ENCODE measurements at places on chromosomes 2 and 18.

DNA sequence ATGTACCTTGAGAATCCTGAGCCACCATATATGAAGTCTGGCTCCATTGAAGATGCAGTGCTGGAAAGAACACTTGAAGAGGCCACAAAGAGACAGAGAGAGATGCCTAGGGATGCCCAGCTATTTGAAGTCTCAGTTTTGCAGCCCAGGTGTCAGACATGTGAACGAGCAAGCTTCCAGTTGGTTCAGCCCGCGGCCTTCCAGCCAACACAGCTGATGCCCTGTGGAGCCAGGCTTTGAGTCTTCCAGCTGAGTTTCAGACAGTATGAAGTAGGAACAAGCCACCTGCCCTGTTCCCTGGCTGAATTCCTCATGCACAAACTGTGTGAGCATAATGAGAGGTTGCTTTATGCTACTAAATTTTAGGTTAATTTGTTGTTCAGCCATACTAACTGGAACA, 108.8 kb downstream of the SPHKAP start:
- DNase-seq: no peak

GRCh38 chr2:19580830-19581229, 222.4 kb upstream of the OSR1 start:
- no peak for DNase-seq

DNA sequence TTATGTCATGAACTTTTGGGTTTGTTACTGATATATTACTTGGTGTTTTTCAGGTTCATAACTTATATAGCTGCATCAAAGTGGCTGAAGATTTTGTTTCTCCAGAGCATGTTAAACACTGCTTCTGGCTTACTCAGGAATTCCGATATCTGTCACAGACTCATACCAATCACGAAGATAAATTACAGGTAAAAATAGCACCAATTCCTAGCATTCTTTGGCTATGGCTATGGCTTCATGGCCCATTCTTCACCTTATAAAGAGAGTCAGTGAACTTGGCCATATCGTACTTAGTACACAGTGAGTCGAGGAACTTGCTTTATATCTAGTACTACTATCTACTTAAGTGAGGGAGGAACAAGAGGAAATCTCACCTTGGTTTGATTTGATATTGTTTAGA, 49.9 kb downstream of the KDM3A start:
- DNase-seq: no peak

GRCh38 chr2:157259386-157259785, 1.9 kb downstream of the GALNT5 start:
- no peak for DNase-seq

DNA sequence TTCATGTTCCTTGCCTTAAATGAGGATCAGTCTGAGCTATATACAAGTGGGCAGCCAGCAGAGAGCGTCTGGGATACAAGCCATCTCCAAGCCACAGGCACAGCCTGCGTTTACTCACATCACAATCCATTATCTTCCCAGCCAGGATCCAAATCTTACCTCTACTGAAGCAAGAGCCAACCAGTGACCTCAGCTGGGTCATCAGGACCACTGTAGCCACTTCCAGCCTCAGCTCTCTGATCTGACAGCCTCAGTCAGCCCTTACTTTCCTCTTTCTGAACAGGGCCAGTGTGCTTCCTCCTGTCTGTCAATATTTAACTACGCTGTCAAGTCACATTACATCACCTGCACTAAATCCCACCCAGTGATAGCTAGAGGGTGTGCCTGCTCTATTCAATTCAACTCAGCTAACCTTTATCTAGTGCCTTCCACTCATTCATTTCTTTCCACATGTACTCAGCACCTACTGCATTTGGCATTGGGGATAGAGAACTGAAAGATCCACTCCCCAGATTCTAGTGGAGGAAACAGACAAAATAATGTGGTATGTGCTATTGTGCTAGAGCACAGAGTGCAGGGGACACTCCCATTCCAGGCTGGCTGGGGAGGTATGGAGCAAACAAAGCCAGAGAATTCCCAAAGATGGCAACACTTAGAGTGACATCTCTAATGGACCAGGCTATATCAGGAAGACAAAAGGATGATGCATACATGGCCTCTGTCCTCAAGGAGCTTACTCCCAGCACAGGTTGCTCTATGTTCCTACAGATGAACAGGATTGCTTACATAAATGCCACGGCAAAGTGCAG, 146.5 kb downstream of the NCKAP5 start:
- no peak for DNase-seq

GRCh38 chr18:336713-337112, 68.9 kb upstream of the THOC1 start:
- no peak for DNase-seq

DNA sequence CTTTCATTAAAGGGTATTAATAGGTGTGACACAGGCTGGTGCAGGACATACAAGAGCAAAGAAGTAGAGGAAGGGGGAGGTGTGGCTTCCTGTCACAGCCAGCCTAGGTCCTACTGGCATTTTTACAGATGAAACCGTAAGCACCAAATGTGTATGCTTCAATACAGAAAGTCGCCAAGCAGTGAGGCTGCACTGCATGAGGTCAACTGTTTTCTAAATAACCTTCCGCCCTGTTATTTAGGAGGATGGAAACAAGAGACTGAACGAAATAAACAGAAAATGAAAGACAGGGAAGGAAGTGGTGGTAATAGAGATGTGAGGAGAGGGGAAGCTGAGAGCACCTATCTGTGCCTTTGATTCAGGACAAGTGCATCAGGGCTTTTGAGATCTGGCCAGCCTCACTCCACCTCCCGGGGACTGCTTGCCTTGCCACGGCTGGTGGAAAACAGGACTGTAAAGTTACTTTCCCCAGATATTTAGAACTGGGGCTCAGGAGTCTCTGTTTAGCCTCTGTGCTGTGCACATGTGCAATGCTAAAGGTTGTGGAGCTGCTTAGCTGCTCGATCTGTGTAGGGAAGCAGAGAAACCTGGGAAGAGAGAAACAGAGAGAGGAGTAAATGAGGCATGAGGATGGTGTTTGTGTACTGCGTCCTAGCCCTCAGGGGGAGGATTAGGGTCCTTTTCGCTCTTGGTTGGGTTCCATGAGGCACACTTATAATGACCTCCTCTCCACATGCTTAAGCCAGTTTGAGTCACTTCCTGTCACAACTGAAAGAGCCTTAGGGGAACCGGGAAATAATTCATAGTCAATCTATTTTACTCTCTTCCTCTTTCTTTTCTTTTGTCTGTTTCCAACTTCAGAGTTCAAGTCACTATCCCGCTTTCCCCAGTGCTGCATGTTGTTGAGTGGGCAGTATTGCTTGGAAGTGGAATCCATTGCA, 62.3 kb upstream of the BOD1L2 start:
- DNase-seq: no peak

- DNase-seq: no peak
These were observed 114.8 kb downstream of the PLB1 start for GRCh38 chr2:28610583-28611201.

- DNase-seq: no peak
These were observed at the start of gene TBR1 for GRCh38 chr2:161415987-161416707. TSS of gene TBR1 (plus strand) at chr2:161416297. CDS start at chr2:161416411, 114 bp downstream.

DNA sequence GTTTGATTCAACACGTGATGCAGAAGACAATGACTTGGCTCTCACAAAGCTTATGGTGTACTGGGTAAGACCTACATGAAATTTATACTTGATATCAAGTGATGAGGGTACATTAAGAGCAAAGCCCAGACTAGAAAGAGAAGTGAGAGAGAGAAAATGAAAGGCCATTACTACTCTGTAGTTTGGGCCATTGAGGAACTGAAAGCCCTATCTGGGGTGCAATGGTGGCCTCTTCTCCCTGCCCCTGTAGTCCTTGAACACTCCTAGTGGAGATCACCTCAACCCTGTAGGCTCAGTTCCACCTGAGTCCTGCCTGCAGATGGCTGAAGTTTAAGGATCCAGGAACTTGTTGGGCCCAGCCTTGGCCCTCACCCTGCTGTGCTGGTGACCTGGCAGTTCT, 569.8 kb upstream of the MEX3C start:
- no peak for DNase-seq

- no peak for DNase-seq
These were observed 145.7 kb upstream of the HDAC4 start for GRCh38 chr2:239546541-239546940.

DNA sequence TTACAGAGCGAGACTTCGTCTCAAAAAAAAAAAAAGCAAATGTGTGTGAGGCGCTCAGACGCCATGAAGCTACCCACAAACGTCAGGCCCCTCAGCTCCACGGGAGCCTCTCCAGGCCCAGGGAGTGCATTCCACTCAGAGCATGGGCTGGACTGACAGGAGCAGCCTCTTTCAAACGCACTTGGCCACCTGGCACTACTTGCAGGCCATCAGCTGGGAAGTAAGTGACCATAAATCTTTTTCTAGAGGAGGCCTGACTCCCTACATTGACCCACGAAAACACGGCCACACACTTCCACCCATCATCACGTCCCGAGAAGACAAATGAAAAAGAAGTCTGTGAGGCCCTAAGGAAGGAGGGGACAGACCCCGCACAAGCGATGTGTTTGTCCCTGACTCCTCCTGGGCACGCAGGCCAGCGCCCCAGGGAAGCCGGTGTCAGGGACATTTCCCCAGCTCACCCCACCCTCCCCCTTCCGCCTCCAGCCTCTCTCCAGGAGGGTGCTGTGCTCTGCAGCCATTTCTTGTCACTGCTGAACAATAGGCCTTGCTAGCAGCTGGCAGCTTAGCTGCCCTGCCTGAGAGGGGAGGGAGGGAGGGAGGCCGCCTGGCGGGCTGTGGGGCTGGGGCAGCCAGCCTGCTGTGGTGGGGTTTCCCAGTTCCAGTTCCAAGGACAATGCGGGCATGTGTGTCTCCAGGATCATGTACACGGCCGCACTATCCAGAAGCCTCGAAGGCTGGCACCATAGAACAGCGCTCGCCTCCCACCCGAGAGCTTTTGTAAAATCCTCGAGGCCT, 26.6 kb downstream of the SERTAD2 start:
- no peak for DNase-seq

- DNase-seq: no peak
These were observed 88.9 kb upstream of the THOC1 start for GRCh38 chr18:356778-357177.

DNA sequence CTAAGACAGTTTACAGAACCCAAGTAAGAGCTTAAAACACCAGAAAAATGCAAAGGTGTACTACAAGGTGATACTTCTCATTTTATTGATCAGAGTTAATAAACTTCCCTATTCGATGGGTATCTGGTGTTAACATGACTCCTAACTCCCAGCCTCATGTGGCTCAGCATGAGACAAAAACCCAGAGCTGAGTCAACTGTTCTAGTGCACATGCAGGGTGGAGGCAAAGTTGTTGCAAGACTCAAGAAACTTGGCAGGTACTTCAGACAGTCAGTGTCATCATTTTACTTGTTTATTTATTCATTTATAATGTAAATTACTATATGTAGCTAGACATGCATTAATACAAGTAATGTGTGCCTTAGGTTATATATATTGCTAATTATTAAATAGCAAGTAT, 216.6 kb upstream of the DSEL start:
- no peak for DNase-seq

GRCh38 chr2:200470230-200470629, 39.6 kb downstream of the KCTD18 start:
- DNase-seq: no peak

- no peak for DNase-seq
These were observed 121.8 kb downstream of the NXPH2 start for GRCh38 chr2:138658187-138658894.

- DNase-seq: no peak
These were observed 6.4 kb downstream of the AGAP1 start for GRCh38 chr2:235500110-235500760.

DNA sequence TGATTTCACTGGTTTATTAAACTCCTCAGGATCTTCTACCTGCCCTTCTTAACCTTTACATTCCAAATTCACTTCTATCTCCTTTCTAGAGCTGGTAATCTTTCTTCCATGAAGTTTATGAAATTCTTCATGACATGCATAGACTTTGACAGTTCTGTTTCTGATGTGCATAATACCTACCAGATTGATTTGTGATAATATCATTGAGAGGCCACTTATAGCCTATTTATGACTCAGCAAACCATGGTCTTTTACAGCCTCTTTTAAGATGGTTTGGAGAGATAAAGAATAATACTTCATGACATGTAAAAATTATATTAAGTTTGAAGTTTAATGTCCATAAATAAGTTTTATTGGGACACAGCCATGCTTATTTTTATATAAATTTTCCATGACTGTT, 14.0 kb downstream of the SCN2A start:
- no peak for DNase-seq

- no peak for DNase-seq
These were observed 1.2 kb upstream of the SELENOI start for GRCh38 chr2:26344581-26345282.

- no peak for DNase-seq
These were observed 122.9 kb downstream of the TANC1 start for GRCh38 chr2:159091381-159091780.

- DNase-seq: no peak
These were observed 235.6 kb downstream of the SCG2 start for GRCh38 chr2:223366566-223366965.

DNA sequence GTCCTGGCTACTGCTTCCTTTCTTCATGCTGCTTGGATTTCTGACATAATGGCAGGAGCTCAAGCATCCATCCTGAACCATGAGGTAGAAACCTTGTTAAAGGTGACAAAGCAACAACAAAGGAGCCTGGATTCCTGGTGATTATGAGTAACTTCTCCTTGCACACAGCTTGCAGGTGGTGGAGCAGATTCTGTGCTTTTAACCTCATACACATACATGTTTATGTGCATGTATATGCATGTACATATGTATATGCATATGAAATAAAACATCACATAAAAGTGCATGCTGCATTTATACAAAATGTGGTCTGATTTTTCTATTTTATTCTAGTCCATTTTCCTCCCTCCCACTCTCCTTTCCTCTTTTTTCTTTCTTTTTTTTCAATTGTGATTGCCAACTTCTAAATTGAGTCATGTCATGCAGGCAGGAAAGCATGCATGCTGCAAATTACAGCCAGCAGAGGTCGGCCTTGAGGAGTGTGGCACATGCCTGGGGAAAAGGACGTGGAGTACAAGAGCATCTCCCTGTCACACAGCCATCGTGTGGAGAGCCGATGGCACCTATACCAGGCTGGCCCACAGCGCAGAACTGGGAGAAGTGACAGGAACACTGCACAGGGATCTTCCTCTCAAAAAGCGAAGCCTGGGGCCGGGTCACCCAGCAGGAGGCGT, 17.9 kb downstream of the LCT start:
- no peak for DNase-seq

- DNase-seq: no peak
These were observed 50.4 kb downstream of the ZDBF2 start for GRCh38 chr2:206324869-206325268.

GRCh38 chr2:9258953-9259399, 52.4 kb downstream of the ASAP2 start:
- DNase-seq: no peak
